ENCODE measurements at places on chromosomes 11 and 22.

- peak; percentile 87 for ATAC-seq
Measured at GRCh38 chr11:69483691-69484426, 2.4 kb downstream of the LINC01488 start.

- no peak for ATAC-seq
Measured at GRCh38 chr22:48449466-48450187, 1378.0 kb downstream of the BRD1 start.

- ATAC-seq = no peak
Measured at GRCh38 chr11:44381261-44381660, 71.3 kb upstream of the ALX4 start.

GRCh38 chr11:111435046-111435698 lies 56.1 kb upstream of the POU2AF1 start:
- ATAC-seq = no peak
